AG09319 (cell line): ENCODE measurements at places on chromosomes 11 and 22.
A peak's percentile ranks its signal among the peaks of the same experiment; 100 is the strongest.

DNA sequence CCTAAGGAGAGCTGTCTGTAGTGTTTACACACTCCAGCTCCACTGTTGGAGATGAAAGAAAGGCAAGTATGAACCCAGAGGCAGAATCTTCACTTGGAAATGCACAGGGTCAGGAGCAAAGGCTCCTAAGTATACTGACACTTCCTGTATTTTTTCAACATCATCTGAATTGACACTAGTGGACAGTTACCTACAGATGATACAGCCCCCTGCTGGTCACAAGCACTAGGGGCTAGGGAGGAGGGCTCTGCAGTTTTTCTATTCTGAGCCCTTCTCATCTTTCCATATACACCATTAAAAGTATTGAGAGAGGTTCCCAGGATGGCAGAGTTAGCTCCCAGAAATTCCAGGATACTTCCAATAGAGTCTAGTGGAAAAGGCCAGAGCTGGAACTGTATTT lies 290.3 kb upstream of the API5 start:
- DNase-seq, result no peak

- DNase-seq, result no peak
Measured at GRCh38 chr11:69157156-69157821, 1.6 kb downstream of the SMIM38 start.

DNA sequence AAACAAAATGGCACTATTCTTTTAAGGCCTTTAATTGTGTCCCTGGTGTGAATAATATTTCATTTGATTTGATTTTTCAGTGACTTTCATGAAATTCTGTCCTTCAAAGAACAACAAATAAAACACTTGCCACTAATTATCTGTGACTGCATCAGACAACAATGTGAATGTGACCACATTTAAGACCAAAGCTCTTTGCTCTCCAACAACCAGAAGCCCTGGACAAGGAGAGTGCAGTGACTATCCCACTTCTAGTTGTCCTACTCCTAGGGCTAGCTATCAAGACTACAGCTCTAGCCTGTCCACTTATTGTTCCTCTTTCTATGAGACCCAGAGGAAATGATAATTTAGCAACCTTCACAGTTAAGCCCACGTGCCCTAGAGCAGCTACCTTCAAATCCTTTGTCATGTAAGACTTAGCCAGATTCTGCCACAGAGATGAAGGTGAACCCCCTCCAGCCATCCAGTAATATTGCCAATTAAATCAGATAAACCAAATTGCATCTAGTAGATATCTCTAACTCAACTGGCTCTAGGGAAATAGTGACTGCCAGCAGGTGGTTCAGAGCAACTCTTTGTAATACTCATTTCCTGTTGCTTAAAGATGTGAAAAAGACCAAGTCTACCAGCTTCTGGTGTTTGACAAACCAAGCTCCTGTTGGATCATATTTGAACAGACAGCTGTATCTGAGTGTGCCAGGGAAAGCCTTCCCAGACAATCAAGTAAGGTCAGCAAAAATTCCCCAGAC lies 142.6 kb upstream of the BLID start:
- no peak for DNase-seq

DNA sequence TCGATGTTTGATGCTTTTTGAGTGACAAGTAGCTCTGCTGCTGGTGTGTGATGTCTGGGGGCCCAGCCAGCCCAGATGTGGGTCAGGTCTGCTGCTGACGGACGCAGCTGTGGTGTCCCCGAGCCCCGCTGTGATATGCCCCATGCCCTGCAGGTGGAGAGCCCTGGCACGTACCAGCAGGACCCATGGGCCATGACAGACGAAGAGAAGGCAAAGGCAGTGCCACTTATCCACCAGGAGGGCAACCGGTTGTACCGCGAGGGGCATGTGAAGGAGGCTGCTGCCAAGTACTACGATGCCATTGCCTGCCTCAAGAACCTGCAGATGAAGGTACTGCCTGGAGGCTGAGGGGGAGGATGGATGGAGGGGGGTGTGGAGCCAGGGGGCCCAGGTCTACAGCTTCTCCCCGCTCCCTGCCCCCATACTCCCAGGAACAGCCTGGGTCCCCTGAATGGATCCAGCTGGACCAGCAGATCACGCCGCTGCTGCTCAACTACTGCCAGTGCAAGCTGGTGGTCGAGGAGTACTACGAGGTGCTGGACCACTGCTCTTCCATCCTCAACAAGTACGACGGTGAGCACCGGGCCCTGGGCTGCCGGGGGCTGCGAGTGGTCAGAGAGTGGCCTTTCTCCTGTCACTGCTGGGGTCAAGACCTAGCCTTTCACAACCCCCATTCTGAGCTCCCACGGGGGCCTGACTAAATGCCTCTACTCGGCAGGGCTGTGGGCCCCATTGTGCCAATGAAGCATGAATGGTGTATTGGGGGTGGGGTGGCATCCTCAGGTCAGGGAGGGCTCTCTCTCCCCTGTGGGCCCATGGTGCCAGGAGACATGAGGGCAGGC lies 7.3 kb downstream of the AIP start:
- DNase-seq, result no peak

DNA sequence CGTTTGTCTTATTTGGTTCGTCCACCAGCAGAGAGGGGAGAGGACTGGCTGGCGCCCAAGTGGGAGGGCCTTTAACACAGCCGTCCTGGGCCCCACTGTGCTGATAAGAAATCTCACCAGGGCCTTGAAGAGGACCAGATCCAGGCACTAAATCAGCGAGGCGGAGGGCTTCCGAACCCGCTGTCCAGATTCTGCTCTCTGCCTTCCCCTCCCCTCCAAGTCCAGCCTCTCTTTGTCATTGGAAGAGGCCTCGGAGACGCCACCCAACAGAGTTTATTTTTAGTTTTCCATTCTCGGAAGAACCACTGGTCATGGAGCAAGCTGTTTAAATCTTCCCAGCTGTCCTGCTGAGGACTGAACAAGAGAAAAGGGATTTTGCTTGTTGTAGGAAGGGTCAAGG lies 9.3 kb upstream of the FXYD6 start:
- DNase-seq, result no peak

DNA sequence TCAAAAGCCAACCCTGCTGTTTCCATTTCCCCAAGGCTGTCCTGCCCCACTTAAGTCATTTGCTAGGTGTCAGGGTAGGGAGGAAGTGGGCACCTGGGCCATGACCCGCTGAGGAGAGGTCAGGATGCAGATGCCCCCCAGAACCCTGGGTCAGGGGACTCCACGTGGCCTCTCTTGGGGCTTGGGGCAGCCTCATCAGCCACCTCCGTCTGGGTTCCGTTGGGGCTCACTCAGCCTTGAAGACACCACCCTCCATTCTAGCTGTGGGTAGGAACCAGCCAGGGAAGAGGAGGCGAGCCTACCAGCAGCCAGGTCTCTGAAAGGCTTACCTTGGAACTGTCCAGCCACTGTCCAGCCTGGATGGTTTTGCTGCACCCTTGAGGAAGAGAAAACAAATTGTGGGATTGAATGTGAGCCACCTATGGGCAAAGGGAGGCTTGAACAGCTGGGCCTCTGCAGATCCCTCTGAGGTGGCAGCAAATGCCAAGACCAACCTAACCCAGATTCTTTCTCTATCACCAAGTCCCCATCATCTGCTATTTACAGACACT lies 2.5 kb downstream of the APOL4 start:
- DNase-seq, result no peak

- DNase-seq, result no peak
Measured at GRCh38 chr11:116507849-116508695, 264.7 kb downstream of the BUD13 start.

- DNase-seq, result no peak
Measured at GRCh38 chr11:86159581-86159891, 85.0 kb upstream of the EED start.

GRCh38 chr11:1050581-1051355 lies 14.2 kb upstream of the MUC6 start:
- peak; percentile 10 for DNase-seq

DNA sequence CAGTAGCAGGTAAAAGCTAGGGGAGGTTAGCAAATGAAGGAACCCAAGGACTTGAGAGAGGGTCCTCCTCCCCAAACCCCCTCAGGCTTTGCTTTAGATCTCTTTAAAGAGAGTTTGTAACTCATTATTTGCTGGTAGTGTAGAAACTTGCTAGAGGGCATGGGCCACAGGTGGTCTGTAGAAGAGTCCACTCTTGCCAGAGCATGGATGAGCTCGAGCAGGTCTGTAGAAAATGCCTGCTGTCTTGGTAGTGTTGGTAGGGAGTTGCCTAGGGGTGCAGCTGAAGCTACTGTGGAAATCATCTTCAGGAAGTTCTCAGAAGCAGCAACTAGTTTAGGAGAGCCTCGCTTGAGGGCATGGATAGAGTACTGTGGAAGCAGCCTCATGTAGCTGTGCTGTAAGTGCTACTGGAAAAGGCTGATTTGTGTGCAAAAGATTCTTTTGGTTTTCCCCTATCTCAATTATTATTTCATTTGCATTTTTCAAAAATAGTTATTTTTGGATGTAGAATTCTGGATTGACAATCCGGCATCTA lies 104.3 kb downstream of the TMEM135 start:
- no peak for DNase-seq

DNA sequence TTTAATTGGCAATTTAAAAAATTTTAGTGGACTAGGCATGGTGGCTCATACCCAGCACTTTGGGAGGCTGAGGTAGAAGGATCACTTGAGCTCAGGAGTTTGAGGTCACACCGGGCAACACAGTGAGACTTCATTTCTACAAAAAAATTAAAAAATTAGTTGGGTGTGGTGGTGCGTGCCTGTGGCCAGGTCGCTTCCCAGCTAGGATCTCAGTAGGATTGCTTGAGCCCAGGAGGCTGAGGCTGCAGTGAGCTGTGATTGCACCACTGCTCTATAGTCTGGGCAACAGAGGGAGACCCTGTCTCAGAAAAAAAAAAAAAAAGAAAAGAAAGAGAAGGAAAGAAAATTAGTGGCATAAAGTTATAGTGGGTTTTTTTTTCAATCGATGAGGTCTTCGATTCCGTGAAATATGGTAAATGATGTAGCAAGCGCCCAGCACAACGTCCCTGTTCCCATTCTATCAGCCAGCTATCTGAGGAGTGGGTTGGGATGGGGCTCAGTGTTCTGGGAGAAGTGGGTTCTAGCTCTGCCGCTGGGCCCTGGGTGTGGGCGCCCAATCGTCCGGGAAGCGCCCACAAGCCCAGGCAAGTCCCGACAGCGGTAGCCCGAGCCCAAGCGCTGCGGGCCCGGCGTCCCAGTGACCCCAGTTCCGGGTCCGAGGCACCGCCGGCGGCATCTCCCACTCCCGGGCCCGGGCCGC lies 1.4 kb downstream of the FOSL1 start:
- DNase-seq, result no peak

DNA sequence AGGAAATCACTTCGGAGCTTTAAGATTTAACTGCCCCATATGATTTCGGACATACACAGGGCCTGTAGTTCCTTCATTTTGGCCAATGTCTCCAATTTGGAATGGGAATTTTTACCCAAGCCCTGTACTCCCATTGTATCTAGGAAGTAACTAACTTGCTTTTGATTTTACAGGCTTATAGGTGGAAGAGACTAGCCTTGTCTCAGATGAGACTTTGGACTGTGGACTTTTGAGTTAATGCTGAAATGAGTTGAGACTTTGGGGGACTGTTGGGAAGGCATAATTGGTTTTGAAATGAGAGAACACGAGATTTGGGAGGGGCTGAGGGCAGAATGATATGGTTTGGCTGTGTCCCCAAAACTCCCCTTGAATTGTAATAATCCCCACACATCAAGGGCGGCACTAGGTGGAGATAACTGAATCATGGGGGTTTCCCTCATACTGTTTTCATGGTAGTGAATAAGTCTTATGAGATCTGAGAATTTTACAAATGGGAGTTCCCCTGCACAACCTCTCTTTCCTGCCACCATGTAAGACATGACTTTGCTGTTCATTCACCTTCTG lies 130.5 kb downstream of the LARGE1 start:
- DNase-seq, result no peak

DNA sequence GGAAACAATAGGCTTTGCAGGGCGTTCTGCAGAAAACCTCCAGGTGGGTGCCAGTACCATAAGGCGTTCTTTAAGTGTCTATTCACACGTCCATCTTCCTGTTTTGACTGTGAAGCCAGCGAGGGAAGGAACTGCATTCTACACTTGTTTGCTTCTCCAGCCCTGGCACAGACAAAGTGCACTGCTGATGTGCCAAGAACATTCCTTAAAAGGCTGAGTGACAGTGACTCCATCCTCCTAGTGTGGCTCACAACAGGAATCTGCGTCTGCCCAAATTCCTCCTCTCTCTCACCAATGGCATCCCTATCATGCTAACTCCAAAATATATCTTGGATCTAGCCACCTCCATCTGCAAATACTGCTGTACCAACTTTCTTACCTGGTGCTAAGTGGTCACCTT lies 407.4 kb upstream of the SYN3 start:
- no peak for DNase-seq

DNA sequence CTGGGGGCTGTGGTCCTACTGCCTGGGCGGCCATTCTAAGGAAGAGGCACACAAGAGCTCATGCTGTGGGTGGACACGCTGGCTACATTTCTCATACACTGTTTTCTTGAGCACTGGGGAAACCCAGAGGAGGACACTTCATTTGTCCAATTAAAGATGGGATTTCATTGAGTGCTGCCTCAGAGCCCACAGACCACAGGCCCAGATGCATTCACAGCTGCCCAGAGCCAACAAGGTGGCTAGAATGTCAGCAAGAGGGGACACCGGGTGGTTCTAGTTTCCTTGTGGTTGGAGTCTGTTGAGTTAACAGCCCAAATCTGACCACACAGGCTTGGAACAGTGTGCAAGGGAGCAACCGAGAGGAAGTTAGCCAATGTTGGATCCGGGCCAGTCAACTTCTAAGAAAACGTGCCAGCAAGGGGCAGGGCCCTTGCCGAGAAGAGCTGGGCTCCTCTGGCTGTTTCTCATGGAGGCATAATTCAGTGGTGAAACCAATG lies 35.0 kb upstream of the SORL1 start:
- peak; percentile 84 for DNase-seq

DNA sequence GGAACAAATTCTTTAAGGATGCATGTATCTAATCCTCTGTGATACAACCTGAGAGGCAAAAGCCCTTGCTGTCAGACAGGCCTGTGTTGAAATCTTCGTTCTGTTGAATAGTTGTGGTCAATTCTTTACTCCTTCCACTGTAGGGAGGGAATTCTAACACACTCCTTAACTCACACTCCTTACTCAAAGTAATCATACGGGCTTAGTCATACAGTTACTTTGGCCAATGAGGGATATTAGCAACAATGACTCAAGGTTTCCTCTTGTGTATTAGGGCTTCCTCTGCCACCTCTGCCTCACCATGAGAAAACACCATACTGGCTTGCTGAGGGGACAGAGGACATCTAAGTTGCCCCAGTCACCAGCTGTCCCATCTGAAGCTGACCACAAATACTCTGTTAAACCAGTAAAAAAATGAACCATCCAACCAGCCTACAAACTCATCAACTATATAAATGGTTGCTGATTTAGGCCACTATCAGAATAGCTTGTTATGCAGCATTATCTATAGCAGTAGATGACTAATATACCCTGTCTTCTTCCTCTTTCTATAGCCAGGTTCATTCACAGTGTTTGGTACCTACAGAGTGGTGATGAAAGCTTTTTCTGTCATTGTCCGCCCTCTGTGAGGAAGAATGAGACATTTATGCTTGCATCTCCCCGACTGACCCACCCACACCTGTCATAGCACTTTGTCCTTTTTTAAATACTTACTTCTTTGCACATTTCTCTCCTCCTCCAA lies 322.8 kb upstream of the SYN3 start:
- DNase-seq, result peak; percentile 31
